ENCODE measurements at places on chromosomes 7 and 10.

GRCh38 chr7:32481176-32481575 lies 9.0 kb downstream of the LSM5 start:
- DNase-seq = no peak

- DNase-seq = peak; percentile 14
Measured at GRCh38 chr10:79293841-79294581, 53.3 kb upstream of the PPIF start.

DNA sequence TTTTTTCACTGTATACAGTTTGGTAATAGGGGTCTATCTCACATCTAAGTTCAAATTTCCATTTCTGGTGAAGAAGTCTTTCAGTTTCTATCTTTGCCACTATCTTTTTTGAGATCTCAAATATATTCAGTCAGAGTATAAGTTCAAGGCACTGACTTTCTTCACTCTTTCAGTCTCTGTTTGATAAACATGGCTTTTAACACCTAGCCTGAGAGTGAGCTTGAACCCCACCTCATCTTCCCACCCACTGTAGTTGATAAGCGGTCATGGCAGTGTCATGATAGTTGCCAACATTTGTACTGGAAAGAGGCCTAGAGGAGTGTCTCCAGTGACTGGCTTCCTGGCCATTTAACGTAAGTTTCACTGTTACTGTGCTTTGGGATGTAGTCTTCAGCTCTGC lies 41.2 kb upstream of the AGR3 start:
- DNase-seq = peak; percentile 24

GRCh38 chr7:27148031-27148755 lies 619 bp upstream of the HOXA6 start:
- DNase-seq = no peak

DNA sequence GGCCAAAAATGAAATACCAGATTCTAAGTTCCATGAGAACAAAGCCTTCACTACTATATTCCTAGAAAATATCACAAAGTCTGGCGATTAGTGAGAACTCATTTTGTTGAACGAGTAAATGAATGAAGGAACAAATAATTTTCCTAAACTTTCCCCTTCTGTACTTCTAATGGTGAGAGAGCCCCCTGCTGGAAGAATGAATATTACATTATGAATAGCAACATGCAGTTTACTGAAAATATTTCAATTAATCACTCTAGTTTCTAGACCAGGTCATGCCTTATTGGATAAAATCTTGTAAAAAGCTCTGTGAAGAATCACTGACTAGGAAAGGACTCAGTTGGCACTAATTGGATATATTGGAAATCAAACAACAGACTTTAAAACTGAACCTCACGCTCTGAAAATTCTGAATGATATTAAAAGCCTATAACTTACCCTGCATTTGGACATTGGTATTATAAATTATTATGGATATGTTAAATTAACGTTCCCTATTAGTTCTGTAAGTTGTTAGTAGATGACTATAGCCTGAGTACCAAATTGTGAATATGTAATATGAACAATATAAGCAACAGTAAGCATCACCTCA lies 32.4 kb upstream of the MTPN start:
- DNase-seq = peak; percentile 60

DNA sequence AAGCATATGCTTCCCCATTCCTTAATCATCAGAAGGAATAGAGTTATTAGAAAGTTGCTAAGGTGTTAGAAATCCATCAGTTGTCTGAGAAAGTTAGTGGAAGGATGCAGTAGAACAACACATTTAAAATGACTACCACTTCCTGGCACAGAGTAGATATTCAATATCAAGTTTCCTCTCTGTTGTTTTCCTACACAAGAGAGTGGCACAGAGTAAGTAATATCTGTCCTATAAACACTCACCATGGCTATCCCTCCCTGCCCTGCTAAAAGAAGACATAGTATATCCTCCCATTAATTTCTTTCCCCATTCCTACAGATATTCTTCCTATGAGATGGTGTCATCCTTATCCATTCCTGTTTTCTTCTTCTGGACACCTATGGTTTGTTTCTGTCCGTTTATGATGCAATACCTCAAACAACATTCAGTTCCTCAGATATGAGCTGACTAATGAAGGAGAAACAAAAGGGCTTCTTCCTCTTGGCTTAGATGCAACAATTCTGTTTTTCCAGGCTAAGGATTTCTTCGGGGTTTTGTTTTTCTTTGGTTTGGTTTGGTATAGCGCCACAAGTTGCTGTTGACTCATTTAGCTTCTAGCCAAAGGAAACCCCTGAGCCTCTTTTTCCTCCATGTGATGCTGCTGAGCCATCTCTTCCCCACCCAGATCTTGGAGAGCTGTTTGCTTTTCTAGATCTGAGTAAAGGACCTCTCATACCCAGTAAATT lies 32.9 kb upstream of the BPGM start:
- DNase-seq = peak; percentile 85

DNA sequence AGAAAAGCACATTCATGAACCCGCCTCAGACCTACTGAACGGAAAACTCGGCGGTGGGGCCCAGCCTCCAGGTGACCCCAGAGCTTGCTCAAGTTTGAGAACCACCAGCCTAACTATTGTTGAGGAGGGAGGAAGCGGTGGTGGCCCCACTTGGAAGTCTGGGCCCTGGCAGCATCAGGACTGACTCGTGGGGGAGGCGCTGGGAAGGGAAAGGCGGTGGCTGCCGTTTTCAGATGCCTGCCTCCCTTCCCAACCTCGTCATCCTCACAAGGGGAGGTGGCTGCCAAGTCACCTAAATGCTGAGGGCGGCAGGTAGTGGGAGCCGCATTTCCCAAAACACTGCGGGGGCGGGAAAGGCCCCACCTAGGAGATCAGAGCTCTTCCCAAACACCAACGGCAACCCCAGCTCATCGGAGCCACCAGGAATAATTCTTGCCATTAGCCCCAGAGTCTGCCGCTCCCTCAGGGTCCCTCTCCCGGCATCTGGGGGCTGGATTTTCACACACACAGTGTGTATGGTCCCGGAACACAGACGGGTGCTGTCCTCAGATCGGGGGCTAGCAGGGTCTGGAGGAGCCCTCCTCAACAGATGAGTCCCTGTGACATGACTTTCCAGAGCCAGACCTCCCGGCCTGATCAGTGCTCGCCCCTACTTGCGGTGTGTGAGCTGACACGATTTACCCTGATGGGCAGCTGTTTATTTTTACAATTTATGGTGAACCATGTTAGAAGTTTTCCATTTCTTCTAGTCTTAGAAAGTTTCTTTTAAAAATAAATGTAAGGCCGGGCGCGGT lies 31.3 kb downstream of the PRKAG2 start:
- no peak for DNase-seq

DNA sequence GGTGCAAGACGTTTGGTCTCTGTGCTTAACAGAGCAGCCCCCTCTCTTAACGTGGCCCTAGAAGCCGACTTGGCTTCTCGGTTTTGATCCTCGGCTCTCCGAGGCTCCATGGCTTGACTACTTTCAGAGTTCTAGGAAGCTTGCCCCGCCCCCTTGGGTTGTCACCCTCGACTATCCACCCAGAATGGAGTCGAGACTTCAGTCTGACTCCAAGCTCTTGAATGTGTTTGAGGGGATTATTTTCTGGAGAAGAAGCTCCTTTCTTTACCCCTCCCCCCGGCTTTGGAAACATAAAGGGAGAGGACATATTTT lies 448 bp downstream of the SEC24C start:
- DNase-seq = peak; percentile 69

DNA sequence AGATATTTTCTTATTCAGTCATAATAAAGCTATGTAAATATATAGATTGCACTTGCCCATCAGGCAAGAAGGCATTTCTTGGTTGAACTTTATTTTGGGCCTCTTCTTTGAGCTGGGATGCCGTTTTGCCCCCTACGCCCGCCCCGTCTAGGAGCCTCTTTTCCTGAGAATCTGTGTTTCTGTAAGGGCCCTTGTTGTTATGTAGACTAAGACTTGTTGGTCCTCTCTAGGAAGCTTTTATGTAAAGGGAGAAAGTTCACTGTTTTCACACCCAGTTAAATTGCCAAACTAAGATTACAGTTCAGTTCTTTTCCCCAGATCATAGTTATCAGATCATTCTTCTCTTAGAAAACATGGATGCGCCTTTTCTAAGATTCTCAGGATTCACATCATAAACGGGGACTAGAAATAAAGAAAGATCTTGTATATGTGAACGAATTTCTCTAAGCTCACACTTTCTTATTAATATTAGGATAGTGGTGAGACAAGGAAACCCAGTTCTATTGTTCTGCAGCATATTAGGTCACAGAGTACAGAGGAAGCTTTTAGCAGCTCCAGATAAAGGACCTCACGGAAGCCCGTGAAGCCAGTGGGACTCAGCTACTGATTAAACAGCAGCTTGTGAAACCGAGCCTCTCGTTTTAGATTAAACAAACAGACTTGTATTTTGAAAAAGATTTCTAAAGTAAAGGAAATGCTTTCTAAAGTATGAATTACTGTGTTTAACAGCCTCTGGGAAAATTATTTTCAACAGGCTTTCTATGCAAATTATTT lies 3.8 kb downstream of the LMTK2 start:
- DNase-seq = no peak

- no peak for DNase-seq
Measured at GRCh38 chr10:23189024-23189423, 3.1 kb upstream of the PTF1A start.
